Stimulated activated CD8-positive, alpha-beta memory T cell treated with anti-CD3 and anti-CD28 coated beads, Interleukin-2, amount 100 ng/mL, for 48 hours (primary cell): ENCODE measurements at places on chromosomes 5 and 9.

- no peak for DNase-seq
These were observed 259.2 kb downstream of the FBXL17 start for GRCh38 chr5:108122702-108123101.

DNA sequence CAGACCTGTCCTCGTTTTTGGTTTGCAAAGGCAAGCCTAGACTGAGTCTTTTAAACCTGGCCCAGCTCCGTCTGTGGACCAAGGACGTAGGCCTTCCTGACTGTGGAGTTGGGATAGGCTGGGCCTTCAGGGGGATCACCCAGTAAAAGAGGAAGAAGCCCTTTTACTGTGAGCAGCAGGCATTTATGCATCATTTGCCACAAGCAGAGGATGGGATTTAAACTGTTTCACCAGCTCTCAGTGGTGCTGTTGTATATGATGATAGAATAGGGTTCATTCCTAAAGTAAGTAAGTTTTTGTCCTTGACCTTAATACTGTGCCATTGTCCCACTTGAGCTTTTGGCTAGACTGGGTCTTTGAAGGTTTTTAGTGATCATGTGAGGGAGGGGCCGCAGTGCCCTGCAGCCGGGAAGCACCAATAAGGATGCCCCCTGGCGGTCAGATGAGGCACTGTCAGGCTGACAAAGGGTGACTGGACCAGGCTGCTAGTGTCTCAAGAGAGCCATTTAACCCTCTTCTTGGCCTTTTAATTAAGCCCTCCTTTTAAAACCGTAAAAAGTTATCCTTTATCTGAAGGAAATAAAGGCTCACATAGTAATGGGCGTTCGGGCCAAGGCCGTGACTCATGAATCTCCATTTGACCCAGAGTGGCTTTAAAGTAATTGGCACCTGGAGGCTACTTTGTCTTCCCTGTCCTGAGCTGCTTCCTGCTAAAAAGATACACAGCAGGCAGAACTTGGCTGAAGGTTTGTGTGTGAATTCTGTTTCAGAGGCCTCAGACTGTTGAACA is 74.0 kb downstream of the UBAP1 start:
- peak; percentile 30 for DNase-seq

DNA sequence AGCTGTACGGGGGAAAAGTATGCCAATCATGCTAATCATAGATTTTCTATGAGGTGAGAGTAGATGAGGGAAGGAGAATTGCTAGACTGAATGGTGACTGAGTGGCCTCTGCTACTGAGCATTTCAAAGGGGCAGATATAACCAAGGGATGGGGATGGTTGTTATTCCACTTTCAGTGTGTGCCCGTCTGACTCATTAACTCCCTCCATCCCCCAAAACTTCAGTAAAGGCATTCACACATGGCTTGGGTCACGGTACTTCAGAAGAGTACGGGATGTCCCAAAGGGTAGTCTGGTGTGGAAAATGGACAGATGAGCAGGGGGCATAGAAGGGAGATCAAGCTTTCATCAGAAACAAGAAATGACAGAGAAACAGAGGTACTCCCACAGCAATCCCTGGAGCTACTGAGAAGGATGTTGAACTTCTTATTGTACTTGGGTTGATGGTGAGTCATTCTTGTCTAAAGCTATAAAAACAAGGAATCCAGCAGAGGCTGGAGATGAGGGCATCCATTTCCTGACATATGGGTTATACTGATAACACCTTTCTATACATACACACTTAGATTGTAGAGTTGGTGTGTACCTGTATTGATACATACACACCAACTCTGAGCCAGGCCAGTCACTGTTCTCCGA is 8.9 kb upstream of the TLE4 start:
- DNase-seq, result no peak

- DNase-seq, result no peak
These were observed 97.7 kb downstream of the LHFPL2 start for GRCh38 chr5:78550891-78551290.

- DNase-seq, result no peak
These were observed 46.2 kb downstream of the RNF145 start for GRCh38 chr5:159163027-159163700.

- DNase-seq, result no peak
These were observed 214.4 kb upstream of the S1PR3 start for GRCh38 chr9:88776717-88777497.

DNA sequence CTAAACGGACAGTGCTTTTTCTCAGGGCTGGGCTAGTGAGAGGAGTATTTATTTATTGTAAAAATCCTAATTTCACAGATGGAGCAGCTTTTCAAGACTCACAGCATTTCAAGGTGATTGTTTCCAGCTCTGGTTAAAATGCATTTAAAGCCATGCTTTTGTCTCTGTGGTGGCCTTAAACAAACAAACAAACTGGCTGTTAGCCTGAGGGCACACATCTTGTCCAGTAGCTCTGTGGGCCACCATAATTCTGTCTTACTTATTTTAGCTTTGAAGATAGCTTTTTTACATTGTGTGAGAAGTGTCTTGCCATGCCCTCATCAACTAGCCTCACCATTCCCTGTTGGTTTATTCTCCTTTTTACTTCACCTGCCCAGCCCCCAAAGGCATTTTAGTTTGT is 218.2 kb downstream of the PSAT1 start:
- DNase-seq, result no peak

DNA sequence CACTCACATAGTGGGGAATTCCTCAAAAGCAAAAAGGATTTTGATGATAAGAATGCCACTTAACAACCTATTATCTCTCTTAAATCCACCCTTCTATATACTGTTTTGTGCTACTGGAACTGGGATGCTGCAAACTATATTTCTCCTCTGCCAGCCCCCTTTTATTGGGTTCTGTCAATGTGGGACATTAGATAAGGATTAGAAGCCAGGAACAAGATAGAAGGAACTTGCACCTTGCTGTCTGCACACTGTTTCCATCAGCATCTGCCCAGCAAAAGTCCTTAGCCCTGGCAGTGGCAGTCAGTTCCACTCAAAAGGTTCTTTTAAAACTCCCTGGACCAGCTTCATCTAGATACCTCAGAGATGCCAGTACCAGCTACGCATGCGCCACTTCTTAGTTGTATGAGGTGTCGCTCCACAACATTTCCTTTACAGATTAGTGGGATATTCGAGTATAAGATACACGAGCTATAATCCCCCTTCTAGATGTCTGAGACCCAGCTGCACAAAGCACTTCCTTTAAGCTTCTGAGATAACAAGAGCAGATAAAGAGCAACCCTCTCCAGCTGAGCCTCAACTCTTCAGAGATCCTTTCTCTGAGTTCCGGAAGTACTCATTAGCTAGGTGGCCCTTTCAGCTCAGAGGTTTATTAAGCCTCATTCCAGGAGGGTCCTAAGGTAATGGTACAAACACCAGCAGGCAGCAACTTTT is 45.3 kb downstream of the CERT1 start:
- DNase-seq, result no peak

- DNase-seq, result no peak
These were observed 71.2 kb downstream of the ZCCHC7 start for GRCh38 chr9:37191403-37192089.

GRCh38 chr5:181047921-181048320 is 7.9 kb downstream of the BTNL9 start:
- DNase-seq, result no peak

DNA sequence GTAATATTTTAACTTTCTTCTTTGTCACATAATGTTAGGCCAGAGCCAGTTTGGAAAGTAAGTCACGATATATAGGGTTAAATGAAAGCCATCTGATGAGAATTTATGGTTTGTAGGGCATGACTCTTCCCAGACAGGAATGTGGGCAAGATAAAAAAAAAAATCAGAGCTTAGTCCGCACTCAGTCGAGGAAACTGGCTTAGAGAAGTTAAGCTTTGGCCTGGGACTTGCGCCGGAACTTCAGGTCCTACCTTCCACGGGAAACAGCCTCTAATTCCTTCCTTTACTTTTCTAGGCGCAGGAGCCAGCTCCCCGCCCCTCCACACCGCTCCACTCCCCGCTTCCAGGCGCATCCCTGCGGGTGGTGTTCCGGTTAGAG is 475 bp downstream of the DDX31 start:
- no peak for DNase-seq

DNA sequence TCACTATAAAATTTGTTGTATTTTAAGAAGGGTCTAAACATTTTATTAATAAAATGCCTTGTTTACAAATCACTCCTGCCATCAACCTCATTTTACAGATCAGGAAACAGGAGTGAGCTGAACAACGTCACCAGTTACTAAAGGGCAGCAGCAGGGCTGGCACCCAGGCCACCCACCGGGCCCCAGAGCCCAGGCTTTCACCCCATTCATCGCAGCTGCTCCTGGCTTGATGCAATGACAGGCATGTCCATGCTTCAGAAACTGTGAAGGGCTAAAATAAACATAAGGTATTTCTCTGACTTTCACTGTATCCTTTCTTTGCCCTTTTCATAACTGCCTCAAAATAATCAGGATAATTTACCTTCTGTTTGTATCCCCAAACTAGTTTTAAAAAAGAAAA is 18.1 kb downstream of the MED27 start:
- no peak for DNase-seq

DNA sequence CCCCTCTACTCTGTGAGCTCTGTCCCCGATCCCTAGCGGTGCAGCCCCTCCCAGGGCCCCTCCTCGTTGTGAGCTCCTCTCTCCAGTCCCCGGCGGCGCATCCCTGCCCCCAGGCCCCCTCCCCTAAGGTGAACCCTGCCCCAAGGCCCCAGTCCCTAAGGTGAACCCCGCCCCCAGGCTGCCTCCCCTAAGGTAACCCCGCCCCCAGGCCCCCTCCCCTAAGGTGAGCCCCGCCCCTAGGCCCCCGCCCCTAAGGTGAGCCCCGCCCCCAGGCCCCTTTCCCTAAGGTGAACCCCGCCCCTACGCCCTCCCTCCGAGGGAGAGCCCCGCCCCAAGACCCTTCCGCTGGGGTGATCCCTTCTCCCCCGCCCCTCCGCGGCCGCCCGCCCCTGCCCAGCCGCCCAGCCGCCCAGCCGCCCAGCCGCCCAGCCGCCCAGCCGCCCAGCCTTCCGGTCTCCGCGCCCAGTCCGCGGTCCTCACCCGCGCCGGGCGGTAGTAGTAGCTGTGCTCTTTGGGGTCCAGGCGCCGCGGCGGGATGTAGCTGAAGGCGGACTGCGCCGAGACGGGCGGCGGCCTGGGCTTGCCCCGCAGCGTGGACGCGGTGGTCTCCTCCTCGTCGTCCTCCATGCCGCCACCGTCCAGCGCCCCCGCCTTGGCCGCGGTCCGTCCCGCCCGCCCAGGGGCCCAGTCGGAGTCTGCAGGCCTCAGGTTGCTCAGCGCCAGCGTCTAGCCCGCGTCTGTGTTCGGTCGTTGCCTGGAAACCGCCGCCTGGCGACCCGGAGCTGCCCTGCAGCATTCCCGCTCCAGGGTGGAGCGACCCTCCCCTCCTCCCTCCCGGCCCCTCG is at the start of gene CFAP90:
TSS of gene CFAP90 (minus strand) at position 739 of the 845 bp plus-strand sequence. CDS start at position 627, 112 bp downstream.
- no peak for DNase-seq

- DNase-seq, result no peak
These were observed 183.2 kb downstream of the TLR4 start for GRCh38 chr9:117887383-117887782.

GRCh38 chr5:128220841-128221240 is 137.3 kb downstream of the SLC12A2 start:
- DNase-seq, result no peak

DNA sequence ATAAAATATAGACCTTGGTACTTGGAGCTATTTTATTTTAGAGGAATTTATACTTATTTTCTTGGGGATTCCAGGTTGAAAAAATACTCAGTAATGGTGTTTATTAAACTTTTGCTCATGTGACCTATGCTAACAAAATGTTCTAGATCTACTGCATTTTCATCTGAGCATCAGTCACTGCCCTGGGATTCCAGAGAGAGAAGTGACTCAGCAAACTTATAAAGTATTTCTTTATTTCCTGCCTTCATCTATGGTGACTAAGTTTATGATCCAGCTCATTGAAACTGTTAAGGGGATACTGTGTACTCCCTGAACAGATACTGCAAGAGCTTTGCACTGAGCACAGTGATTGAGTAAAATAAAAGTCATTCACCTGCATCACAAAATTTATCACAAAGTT is 298.5 kb upstream of the CDH18 start:
- DNase-seq, result no peak

- no peak for DNase-seq
These were observed 114.2 kb downstream of the LHFPL2 start for GRCh38 chr5:78534148-78534904.

- no peak for DNase-seq
These were observed 55.1 kb downstream of the ACTL7B start for GRCh38 chr9:108800632-108801099.

- no peak for DNase-seq
These were observed 106.7 kb upstream of the NR5A1 start for GRCh38 chr9:124613849-124614248.

- DNase-seq, result no peak
These were observed 210.6 kb downstream of the AUH start for GRCh38 chr9:91150998-91151717.

GRCh38 chr9:112669326-112669725 is 48.6 kb downstream of the INIP start:
- no peak for DNase-seq

DNA sequence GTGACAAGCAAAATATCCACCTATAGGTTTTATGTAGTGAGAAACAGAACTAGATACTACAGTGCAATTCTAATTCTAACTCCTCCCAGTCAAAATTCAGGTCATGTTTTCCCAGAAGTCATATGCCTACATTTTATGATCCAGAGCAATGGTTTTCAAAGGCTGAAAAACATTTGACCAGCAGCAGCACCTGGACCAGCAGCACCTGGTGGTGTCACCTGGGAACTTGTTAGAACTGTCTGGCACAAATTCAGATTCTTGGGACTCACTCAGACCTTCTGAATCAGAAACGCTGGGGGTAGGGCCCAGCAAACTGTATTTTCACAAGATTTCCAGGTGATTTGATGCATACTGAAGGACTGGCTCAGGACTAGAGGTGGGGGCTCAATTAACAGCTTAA is 367.7 kb upstream of the RFX3 start:
- DNase-seq, result no peak

- DNase-seq, result no peak
These were observed 43.2 kb downstream of the WDR36 start for GRCh38 chr5:111135363-111135762.

DNA sequence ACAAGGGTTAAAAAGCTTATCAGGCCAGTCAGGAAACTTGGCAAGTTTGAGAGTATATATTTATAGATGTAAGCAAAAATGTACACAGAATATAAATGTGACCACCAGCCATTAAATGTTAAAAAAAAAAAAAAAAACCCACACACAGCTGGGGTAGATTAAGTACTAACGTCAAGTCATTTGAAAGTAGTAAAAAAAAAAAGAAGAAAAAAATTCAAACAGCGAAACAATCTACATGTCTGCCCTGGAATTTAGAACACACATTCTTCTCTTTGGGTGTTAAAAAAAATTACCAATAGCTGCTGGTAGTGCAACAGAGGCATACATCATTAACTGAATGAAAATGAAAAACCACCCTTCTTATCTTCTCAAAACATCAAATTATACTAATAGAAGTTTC is 269.7 kb downstream of the MLLT3 start:
- DNase-seq, result no peak

DNA sequence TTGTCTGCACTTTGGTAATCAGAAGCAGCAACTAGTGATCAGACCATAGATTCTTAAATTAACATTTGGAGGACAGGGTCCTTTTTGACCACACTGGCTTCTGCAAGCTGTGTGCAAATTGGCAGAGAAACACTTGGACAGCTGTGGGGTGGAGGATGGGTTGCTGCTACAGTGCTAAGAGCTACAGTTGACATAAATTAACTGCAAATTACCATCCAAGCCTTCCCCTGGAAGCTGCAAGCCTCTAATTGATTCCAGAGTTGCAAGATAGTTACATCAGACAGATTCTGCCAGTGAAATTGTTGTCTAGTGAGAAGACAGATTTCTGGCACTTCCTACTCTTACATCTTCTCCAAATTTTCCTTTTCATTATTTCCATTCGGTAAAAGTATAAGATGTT is 517.7 kb downstream of the DIRAS2 start:
- DNase-seq, result no peak
